ENCODE measurements at places on chromosomes 6 and 20.

DNA sequence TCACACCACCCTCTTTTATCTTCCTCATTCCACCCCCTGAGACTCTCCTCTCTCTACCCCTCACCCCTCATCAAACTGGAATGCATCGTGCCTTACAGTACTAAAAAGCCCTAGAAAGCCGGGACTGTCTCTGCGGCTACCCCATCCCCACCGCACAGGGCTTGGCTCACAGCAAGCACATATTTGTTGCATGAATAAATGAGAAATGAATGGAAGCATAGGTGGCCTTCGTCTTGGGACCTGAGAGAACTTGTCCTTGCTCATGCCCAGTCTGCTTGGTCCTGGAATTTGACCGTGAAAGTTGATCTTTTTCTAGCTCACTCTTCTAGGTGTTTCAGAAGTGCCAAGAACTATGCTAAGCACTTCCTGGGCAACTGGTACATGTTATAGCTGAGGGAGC lies 53.3 kb downstream of the APCDD1L start:
- no peak for DNase-seq

DNA sequence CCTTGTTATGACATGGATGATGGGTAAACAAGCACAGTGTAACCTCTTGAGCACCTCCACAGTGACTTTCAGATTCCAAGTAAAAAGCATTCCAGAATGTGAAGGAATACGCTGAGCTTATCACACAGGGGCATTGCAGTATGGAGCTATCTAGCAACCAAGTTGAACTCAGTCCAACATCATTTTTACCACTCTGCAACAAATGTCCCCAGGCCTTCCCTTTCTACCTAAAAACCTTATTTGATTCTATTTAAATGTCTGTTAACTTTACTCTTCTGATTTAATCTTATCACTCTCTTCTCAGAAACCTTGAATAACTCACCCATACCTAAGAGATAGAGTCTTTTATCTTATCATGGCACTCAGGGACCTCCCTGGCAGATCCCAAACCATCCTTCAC lies 195.8 kb upstream of the CDYL start:
- no peak for DNase-seq

DNA sequence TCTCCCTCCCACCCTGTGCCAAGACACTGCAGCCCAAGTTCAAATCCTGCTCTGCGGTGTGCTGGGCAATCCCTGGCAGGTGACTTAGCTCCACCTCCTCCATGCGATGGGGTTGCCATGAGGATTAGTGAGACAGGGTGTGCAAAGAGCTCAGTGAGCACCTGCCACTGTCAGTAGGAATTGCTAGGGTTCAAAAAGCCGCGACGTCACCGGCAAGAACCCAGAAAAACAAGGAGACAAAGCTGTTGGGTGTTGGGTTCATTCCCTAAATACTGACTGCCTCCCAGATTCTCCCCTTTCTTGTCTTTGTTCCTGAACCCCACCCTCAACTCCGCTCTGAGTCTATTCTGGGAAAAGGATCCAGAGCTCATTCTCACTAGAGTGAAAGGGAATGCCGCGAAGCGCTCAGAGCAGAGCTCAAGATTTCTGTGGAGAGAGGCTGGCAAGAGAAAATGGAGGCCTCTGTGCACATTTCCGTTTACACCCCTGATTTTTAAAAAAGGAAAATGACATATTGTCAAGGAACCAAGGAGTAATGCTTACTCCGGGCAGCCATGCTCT lies 13.3 kb downstream of the PMEPA1 start:
- no peak for DNase-seq

DNA sequence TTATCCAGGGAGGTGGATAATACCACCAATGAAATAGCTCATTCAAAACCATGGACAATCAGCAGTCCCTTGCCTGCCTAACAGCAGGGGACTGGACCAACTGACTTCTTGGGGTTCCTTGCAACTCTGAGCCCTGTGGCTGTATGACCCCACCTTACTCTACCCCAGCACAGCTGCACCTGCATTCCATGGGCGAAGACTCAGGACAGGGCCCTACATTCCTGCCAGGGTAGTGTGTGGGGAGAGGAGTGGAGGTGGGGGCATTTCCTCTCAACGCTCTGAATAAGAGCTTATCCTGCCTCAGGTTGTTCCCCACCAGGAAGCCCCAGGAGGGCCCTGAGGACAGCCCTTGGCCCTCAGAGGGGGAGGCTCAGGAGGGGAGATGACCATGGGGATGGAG lies 30.8 kb upstream of the HMGA1 start:
- no peak for DNase-seq

- no peak for DNase-seq
These were observed 54.7 kb upstream of the HFE start for GRCh38 chr6:26032340-26033084.

DNA sequence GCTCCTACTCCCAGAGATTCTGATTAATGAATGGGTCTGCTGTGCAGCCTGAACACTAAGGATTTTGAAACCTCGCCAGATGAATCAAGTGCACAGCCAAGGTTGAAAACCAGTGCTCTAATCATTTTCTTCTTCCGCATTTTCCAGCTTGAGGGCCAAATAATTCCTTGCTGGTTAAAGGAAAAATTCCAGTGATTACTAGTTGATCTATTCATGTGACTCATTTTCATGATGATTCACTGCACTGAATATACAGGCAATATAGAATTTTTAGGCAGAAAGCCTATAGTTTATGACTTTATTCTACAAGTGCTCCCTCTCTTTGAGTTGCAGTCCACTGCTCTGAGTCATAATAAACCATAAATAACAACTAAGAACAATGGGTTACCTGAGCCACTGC lies 80.6 kb upstream of the PROKR2 start:
- no peak for DNase-seq

GRCh38 chr20:6739406-6739805 lies 28.1 kb upstream of the BMP2 start:
- DNase-seq: no peak

DNA sequence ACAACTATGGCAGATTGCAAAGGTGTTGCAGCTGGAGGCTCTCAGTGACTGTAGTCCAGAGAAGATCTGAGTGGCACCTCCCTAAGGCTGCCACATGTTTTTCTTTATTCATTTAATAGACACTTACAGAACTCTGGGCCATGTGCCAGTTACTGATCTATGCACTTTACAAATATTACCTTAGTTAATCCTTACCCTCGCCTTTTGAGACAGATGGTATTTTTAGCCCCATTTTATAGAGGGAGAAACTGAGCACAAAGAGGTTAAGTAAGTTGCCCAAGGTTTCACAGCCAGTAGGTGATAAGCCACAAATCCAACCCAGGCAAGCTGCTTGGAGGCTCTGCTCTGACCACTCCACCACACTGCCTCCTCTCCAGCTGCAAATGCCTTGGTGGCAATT lies 6.5 kb upstream of the SCRT2 start:
- no peak for DNase-seq

GRCh38 chr6:149252622-149253021 lies 64.9 kb upstream of the TAB2 start:
- DNase-seq: no peak

- no peak for DNase-seq
These were observed 23.4 kb upstream of the CCN5 start for GRCh38 chr20:44691424-44692423.

DNA sequence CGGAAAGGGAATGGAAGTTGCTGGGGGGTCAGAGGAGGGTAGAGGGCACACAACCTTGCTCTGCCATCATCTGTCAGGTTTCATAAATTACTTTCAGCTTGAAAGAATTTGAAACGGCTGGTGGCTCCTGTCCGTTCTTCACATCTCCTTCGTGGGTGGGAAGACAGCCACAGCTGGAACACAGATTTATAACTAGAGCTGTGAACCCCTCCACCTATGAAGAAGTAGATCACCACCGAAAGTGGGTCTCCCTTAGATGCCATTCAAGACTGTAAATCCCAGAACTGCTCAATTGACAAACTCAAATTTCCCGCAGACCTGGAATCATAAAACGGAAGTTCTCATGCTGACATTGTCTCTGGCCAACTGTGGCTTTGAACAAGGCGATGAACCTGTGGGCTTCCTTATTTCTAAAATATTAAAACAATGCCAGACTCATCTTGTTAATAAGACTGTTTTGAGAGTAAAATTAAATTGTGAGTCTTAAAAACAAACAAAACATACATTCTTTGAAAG lies 65.3 kb downstream of the BTBD3 start:
- no peak for DNase-seq

DNA sequence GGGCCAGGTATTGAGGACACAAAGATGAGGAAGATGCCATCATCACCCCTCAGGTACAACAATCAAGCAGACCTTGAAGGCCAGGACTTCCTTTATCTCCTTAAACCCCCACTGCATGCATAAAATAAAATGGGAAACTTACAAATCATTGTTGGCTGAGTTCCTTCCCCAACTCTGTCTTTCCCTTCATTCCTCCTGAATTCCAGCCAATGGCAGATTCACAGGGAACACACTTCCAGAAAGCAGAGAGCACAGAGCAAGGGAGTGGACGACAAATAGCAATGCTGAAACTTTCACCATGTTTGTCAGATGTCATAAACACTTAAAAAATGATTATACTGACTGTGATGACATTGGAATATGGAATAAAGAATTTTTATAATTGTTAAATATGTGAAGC lies 37.3 kb upstream of the NXT1 start:
- DNase-seq: no peak

- no peak for DNase-seq
These were observed 906 bp upstream of the COL12A1 start for GRCh38 chr6:75206576-75207342.

DNA sequence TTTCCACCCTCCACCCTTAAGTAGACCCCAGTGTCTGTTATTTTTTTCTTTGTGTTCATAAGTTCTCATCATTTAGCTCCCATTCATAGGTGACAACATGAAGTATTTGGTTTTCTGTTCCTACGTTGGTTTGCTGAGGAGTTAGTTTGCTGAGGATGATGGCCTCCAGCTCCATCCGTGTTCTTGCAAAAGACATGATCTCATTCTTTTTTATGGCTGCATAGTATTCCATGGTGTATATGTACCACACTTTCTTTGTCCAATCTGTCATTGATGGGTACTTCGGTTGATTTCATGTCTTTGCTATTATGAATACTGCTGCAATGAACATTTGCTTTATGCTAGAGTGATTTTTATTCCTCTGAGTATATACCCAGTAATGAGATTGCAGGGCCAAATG lies 301.2 kb downstream of the ADGRG6 start:
- no peak for DNase-seq

- no peak for DNase-seq
These were observed 74.7 kb downstream of the BTBD3 start for GRCh38 chr20:11992426-11992825.

DNA sequence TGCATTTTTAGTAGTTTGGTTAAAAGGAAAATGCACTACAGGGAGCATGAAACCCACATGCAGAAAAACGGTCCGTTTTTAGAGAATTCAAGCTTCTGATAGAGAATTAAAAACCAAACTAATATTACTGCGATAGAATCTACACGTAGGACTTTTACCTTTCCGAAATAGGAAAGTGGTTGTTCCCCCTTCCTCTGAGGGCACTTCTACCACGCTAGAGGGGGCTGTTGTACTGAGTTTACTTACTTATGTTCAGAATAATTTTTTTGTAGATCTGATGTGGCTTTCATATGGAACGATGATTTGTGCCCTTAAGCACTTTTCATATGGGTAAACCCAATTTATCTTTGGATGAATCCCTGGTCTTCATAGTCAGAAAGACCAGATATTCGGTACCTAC lies 264.3 kb upstream of the PLN start:
- no peak for DNase-seq

- peak; percentile 20 for DNase-seq
These were observed 180.0 kb downstream of the TBXT start for GRCh38 chr6:165987483-165988301.

DNA sequence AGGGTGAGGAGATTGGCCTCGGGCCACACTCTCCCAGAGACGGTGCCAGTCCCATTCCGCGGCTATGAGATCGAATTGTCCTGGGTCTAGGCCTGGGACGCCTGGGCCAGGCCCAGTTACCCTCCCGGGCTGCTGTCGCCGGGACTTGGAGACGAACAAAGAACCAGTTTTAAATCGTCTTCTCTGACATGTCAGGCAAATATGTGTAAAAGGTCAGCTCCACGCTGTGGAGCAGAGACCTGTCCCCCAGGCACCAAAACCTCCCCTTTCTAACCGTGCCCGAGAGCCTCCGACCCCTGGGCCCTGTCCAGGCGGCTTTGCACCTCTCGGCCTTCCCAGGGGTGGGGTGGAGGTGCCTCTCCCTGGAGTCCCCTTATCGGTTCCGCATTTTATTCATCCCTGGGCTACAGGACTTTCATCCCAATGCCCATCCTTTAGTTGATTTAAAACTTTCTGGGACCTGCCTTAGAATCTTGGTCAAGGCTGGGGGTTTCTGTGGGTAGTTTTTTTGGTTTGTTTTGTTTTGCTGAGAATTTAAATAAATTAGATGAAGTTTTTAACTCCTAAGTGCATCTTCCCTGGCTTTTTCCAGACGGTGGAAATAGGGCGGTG lies 5.8 kb upstream of the TFAP2A start:
- no peak for DNase-seq

- no peak for DNase-seq
These were observed 5.4 kb upstream of the FAM210B start for GRCh38 chr20:56353356-56353755.

DNA sequence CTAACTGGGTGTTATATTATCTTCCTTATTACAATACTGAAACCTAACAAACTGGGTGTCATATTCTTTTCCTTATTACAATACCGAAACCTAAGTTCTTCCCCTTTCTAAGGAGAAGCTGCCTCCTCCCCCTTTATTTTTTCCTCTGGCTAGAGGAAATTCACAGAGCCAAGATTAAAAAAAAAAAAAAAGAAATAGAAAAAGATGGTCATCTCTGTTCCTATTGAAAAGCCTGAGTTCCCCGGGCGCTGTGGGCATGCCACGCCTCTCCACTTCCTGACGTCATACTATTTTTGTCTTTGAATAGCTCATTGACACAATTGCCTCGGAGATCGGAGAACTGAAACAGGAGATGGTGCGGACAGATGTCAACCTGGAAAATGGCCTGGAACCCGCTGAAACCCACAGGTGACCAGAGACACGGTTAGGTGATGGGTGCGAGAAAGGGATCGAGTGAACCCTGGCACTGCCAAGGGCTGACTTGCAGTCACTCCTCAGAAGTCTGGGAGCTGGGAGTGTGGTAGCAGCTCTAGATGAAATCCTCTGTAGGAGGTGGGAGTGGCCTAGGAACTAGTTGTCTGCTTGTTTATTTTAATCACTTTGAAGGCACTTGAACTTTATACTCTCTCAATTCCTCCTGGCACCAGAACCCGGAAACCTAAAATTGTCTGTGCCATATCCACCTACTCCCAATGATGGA lies 82.2 kb upstream of the NAA20 start:
- no peak for DNase-seq

DNA sequence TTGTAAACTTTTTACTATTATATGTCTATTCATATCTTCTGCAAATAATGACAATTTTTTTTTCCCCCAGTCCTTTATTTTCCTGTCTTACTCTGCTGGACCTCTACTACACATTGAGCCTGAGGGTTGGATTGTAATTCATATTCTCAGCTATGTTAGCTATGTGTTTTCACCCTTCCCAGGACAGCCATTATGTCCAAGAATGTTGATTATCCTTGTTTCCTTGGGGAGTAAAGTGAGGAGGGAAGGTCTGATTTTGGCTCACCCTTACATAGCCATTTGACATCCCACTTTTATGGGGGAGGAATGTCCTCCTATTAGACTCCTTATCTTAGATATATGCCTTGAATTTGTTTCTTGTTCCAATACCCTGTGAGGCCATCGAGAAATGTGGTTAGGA lies 17.6 kb upstream of the TBC1D32 start:
- DNase-seq: no peak

All from NCI-H1930 (cell line).